Activated gamma-delta T cell (primary cell): ENCODE measurements at places on chromosomes 2 and 18.

DNA sequence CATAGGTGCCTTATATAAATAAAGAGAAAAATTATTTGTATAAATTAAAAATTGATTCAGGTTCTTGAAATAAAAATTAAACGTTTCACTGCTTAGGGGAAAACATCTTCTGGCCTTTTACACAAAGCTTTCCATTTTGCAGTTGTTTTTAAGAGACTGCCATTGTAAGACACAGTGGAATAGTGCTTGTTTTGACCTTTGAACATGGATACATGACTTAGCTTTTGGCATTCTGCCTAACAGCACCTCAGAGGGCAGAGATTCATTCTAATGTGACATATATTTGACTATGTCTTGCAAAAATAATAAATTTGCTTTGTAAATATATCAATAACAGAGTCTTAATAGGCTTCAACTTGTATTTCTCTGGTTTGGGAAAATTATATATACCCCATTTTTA, 142.1 kb downstream of the SLC4A10 start:
- DNase-seq: no peak

- DNase-seq: peak; percentile 99
Measured at GRCh38 chr18:12948050-12948804, 416 bp downstream of the SEH1L start.

- no peak for DNase-seq
Measured at GRCh38 chr2:9665898-9666297, 35.1 kb upstream of the YWHAQ start.

GRCh38 chr2:64220265-64220664, 76.0 kb upstream of the PELI1 start:
- no peak for DNase-seq

DNA sequence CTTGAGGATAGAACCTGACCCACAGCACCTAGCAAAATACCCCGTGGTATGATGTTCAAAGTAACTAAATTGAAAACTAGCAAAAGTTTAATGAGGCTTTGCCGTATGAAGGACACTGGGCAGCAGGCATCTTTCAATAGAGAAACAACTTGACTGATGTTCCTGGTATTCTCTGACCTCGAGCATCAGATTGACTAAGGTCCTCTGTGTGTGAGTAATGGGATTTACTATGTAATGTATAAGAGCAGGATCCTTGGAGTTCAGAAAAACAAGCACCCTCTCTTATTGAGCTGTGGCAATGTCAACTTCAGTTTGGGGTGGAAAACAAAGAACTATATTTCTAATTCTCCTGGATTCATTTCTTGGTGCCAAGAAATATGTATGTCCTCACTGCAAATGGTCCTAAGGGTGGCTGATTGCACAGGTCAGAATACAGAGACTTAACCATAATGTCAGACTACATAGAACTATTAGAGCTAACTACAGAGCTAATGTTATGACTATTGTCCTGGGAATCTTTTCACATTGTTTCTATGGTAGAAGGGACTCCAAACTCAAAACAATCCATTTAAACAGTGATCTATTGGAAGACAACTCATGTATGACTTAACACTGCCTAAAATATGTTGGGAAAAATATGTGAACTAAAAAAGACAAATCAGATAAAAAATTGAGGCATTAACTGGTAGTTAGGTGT, 4.4 kb downstream of the TNFAIP6 start:
- no peak for DNase-seq

GRCh38 chr2:174768557-174768956, 4.3 kb upstream of the CHRNA1 start:
- DNase-seq: no peak

DNA sequence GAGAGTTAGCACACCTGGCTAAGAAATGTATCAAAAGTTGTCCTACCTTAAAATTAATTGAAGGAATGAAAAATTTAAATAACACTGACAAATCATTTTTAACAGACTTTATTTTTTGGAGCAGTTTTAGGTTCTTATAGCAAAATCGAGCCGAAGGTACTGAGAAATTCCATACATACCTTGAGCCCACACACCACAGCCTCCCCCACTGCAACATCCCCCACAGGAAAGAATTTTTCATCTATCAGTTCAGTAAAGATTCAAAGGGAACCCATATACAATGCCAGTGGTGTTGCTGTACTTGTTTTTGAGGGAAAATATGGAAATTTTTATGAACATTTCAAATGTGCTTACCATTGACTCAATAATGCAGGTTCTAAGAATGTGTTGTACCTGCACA, 169.8 kb upstream of the HS6ST1 start:
- no peak for DNase-seq

DNA sequence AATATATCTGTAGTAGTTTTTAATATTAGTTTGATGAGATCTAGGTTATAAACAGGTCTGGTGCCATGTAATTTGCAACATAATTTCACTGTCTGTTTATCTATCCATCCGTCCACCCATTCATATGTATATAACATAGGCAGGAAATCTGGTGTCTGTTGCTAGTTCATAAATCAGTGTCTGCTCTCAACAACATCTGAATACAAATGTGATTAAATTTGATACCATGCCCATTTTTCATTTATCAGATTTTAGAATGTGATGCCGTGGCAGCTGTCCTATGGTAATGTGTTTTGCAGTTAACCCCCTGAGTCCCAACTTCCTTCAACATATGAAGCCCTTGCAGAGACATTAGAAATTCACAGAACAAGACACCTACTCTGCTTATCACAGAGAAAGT, 228.4 kb downstream of the CMPK2 start:
- DNase-seq: no peak

- DNase-seq: no peak
Measured at GRCh38 chr2:119712571-119712970, 33.6 kb downstream of the TMEM177 start.

DNA sequence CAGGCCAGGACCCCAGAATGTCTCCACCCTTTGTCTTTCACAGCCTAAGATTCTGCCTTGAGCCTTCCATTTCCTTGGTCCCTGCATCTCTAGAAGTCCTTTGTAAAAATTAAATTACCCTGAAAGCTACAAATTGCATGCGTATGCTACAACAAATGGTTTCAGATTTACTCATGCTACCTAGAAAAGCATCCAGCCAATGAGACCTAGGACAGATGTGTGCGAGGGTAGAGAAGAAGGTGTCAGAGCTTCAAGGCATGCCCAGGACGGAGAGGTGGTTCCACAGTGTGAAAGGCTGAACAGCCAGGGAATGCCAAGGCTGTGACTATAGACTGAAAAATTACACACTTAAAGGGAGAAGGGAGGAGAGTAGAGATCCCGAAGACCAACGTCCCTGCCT, 40.2 kb downstream of the CCBE1 start:
- DNase-seq: no peak

- no peak for DNase-seq
Measured at GRCh38 chr2:189783451-189783926, 650 bp downstream of the ORMDL1 start.

GRCh38 chr2:61714210-61714609, 139.7 kb downstream of the FAM161A start:
- no peak for DNase-seq

- DNase-seq: no peak
Measured at GRCh38 chr2:65799141-65799854, 366.9 kb upstream of the SPRED2 start.

DNA sequence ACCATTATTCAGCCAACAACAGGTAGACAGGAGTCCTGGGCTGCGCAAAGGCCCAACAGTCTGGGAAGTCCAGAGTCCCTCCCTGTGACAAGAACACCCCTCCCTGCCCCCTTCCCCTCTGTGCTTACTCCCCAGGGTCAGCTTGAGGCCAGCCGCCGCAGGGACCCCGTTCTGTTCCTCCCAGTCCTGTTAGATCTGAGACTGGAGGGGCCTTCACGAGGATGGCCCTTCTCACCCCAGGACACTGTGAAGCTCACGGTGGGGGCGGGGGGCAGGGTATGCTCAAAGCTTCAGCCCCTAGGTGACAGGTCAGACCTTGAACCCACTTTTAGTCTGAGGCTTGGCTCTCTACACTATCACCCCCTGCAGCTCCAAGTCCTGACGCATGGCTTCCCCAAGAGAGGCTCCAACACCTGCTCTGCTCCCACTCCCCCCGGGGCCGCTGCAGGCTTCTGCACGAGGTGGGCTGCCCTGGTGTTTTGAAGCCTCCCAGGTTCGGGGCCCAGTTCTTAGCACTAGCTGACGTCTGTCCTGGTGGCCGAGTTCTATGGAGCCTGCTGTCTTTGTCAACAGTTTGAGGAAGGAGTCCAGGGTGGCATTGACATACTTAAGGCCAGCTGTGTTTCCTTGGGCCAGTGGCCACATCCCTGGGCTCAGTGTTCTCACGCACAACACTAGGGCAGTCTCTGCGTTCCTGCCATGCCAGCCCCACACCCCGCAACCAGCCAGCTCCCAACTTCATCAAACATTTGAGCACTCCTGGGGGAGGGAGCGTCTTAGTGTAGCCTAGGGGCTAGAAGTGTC, 37.2 kb upstream of the HPCAL1 start:
- no peak for DNase-seq

GRCh38 chr2:161570424-161571050, 53.7 kb upstream of the SLC4A10 start:
- no peak for DNase-seq

DNA sequence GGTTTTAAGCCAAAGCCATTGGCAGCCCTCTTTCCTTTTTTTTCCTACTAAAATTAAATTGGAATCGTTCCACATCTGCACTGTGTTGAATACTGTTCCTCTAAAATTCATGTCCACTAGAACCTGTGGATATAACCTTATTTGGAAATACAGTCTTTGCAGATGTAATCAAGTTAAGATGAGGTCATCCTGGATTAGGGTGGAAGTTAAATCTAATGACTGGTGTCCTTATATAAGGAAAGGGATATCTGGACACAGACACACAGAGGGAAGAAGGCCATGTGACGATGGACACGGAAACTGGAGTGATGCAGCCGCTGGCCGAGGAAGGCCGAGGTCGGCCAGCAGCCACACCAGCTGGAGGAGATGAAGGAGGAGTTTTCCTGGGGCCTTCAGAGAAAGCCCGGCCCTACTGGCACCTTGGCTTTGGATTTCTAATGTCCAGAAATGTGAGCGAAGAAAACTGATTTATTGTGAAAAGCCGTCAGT, 49.4 kb downstream of the LONRF2 start:
- DNase-seq: no peak

DNA sequence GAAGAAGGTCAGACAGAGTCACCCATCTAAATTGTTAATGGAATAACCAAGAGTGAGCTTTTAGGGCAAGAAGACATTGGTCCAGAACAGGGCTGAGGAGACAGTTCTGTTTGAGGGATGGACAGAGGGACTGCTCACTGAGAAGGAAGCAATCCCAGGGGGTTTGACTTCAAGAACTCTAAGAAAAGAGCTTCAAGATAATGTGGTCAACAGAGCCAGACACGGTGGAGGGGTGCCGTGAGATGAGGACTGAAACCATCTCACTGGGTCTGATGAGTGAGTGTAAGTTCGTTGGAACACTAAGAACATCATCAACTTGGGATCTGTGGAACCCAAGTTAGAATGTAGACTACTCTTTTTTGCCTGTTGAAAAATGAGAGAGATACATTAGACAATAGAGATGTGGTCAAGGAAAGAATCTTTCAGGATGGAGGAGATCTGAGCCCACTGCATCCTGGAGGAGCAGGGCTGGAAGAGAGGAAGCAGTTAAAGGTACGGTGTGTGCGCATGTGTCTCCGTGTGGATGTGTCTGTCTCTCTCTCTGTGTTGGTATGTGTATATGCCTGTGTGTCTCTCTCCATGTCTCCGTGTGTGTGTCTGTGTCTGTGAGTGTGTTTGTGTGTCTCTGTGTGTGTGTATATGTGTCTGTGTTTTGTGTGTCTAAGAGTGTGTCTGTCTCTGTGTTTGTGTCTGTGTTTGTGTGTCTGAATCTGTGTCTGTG, 172.1 kb downstream of the MYCN start:
- no peak for DNase-seq

DNA sequence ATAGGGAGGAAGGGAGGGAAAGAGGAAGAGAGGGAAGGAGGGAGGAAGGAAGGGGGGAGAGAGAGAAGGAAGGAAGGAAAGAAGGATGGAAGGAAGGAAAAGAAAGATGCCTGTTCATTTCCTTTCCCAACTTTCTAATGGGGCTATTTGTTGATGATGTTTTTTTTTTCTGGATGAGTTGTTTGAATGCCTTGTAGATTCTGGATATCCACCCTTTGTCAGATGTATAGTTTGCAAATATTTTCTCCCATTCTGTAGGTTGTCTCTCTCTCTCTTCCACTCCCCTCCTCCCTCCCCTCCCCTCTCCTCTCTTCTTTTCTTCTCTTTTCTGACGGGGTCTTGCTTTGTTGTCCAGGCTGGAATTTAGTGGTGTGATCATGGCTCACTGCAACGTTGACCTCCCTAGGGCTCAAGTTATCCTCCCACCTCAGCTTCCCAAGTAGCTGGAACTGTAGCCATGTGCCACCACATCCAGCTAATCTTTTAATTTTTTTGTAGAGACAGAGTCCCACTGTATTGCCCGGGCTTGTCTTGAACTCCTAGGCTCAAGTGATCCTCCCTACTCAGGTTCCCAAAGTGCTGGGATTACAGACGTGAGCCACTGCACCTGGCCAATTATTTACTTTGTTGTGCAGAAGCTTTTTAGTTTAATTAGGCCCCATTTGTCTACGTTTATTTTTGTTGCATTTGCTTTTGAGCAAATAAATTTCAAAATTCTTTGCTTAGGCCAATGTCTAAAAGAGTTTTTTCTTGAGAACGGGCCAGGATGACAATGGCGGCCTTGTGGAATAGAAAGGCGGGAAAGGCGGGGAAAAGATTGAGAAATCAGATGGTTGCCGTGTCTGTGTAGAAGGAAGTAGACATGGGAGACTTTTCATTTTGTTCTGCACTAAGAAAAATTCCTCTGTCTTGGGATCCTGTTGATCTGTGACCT, 57.3 kb upstream of the FAM117B start:
- DNase-seq: no peak

- DNase-seq: no peak
Measured at GRCh38 chr2:97751752-97752151, 38.4 kb downstream of the ZAP70 start.

DNA sequence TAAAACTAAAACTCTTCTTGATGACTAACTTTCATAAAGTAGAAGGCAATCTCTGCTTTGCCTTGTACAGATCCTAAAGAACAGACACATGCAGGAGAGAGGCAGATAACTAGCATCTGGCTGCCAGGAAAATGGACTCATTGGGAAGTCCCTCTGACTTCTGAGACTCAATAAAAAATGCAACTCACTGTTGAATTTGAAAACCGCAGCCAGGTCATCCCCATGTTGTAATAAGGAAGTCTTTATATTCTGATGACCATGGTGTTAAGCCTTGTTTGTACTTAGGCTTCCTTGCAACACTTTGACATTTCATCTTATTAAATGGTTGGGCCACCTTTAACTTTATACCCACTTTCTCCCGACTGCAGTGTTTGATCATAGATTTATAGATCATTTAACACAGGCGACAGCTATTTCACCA, 375.1 kb upstream of the KCNH7 start:
- DNase-seq: no peak

DNA sequence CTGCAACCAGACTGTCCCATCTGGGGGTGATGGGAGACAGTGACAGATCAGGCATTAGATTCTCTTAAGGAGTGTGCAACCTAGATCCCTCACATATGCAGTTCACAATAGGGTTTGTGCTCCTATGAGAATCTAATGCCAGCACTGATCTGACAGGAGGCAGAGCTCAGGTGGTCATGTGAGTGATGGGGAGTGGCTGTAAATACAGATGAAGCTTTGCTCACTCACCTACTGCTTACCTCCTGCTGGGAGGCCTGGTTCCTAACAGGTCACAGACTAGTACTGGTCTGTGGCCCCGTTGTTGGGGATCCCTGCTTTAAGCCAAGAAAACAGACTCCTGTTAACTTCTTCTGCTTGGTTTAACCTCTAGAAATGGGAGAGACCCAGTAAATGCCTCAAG, 3.2 kb downstream of the CYP27A1 start:
- DNase-seq: no peak
